A549 treated with RU486 at 1 μM for 4 hours (cell line): ENCODE measurements at places on chromosomes 7 and 10. TPM values are rescaled to one million over a fixed set of nuclear protein-coding genes. Genes with fewer than 3 reads are reported as not detected.

The ATP6V0A4 gene
- 0.19 to 0.28 TPM (median 0.22 TPM) in 5 replicates for total RNA-seq

The ASL gene
- total RNA-seq: 18.5 to 22.7 TPM (median 20.4 TPM) in 5 replicates

The C10orf67 gene
- 0.03 to 0.24 TPM (median 0.13 TPM) in 4 of 5 replicates, not detected in the other for total RNA-seq

The OR9A2 gene
- total RNA-seq: not detected in 5 replicates

The TWIST1 gene
- 3.2 to 4.8 TPM (median 3.7 TPM) in 5 replicates for total RNA-seq

The PDIA4 gene
- total RNA-seq: 174 to 189 TPM (median 181 TPM) in 5 replicates

The TMEM270 gene
- 0.20 to 0.54 TPM in 2 of 5 replicates, not detected in the others for total RNA-seq

The CALML3 gene
- not detected in 5 replicates for total RNA-seq

The RASA4 gene
- total RNA-seq: 1.7 to 2.7 TPM (median 2.3 TPM) in 5 replicates

The NUTM2A gene
- total RNA-seq: 0.09 to 0.10 TPM in 2 of 5 replicates, not detected in the others

The CDCA7L gene
- 15.3 to 18.0 TPM (median 15.5 TPM) in 5 replicates for total RNA-seq

The MRPS24 gene
- total RNA-seq: 235 to 260 TPM (median 246 TPM) in 5 replicates

The MPP7 gene
- total RNA-seq: 0.06 to 0.23 TPM (median 0.10 TPM) in 3 of 5 replicates, not detected in the others

The GTPBP10 gene
- 16.5 to 26.9 TPM (median 23.2 TPM) in 5 replicates for total RNA-seq

The SFXN4 gene
- 45.1 to 50.6 TPM (median 49.3 TPM) in 5 replicates for total RNA-seq

The ECHS1 gene
- total RNA-seq: 132 to 169 TPM (median 145 TPM) in 5 replicates

The NME8 gene
- total RNA-seq: not detected in 5 replicates

The GDF2 gene
- total RNA-seq: not detected in 5 replicates

The NUTM2B gene
- total RNA-seq: 0.08 to 0.40 TPM (median 0.29 TPM) in 5 replicates

The VWA2 gene
- total RNA-seq: not detected in 5 replicates

The DMTF1 gene
- 14.7 to 21.4 TPM (median 19.2 TPM) in 5 replicates for total RNA-seq

The CRHR2 gene
- total RNA-seq: 0.05 TPM in 1 of 5 replicates, not detected in the others

The ECHDC3 gene
- 7.1 to 11.3 TPM (median 8.8 TPM) in 5 replicates for total RNA-seq

The MOGAT3 gene
- total RNA-seq: not detected in 5 replicates
